K562 (cell line): ENCODE measurements at places on chromosomes 13 and 19.
A peak's percentile ranks its signal among the peaks of the same experiment; 100 is the strongest.

DNA sequence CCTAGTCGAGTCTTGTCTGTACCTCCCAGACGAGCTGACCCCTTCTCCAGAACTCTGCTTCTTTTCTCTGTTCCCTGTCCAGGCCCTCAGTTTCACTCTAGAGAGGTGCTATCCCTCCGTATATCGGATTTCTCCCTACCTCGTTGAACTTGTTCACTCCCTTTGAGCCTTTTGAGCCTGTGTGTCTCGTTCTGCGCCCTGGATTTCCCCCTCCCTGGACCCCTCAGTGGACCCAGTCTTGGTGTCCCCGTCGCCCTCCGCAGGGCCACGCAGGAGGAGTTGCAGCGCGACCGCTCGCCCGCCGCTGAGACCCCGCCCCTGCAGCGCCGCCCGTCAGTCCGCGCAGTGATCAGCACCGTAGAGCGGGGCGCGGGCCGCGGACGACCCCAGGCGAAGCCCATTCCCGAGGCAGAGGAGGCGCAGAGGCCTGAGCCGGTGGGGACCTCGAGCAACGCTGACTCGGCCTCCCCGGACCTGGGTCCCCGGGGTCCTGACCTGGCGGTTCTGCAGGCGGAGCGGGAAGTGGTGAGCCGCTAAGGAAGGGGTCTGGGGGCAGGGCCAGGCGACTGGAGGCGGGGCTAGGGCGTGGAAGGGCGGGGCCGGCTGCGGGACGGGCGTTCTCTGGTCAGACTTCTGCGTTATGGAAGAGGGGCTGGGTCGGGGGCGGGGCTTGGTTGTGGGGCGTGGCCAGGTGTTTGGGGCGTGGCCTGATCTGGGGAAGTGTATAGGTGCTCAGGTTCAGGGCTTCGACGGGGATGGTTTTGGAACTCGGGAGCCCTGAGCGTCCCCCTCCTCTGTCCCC is 5.5 kb downstream of the EPS8L1 start:
- peak; percentile 95 for DNase-seq

GRCh38 chr13:94305463-94305862 is 174.0 kb downstream of the DCT start:
- DNase-seq = no peak

DNA sequence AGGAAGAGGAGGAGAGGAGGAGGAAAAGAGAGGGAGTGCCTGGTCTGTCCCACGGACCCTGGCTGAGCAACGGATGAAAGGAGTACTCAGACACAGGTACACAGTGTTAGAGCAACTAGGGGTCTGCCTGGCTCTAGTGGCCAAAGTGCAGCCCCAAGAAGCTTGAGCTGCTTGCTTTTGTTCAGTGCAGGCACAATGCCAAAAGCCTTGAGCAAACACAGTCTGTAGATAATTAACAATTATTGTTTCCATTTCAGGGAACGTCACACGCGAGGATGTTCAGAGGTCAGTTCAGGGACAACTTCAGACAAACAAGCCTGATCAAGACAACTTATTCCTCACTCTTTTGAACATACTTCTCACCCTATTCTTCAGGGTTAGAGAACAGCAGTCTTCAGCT is 32.2 kb upstream of the ZNF726 start:
- DNase-seq = no peak

- no peak for DNase-seq
These were observed 4.7 kb downstream of the GPATCH1 start for GRCh38 chr19:33085570-33086128.

DNA sequence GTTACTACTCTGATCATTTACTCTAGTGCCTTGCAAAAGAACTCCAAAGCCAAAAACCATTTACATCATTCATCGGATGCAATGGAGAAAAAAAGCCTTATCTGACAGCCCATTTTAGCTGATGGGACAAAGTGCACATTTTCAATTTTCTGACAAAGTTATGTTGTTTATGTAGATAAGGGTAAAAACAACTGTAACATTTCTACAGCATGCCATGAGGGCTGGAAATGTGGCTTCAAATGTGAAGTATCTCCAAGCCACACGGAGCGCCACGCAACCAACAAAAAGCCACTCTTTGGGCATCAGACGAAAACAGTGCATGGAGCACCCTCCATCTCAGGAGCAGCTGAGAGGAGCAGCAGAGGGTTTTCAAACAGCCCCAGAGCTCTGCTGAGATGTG is 364.6 kb upstream of the ZNF507 start:
- DNase-seq = no peak
